Activated T-helper 2 cell treated with anti-CD3 and anti-CD28 coated beads, Interferon-gamma antibody, Interleukin-2, Interleukin-4, amounts not matched to agents 10 μg/mL and 5 μg/mL and 100 μg/mL, durations not matched to agents 14 hours and 24 hours and 36 hours (primary cell): ENCODE measurements at places on chromosomes 4 and X.

GRCh38 chr4:94762326-94762725 is 4.6 kb downstream of the BMPR1B start:
- H3K27ac ChIP-seq, result no peak overlapping the region
- H3K4me1 ChIP-seq, result peaks cover 5% of the 10 kb centered on the region
- H3K36me3 ChIP-seq, result no peaks in the 10 kb centered on the region
- peaks cover 39% of the 10 kb centered on the region for H3K27me3 ChIP-seq

DNA sequence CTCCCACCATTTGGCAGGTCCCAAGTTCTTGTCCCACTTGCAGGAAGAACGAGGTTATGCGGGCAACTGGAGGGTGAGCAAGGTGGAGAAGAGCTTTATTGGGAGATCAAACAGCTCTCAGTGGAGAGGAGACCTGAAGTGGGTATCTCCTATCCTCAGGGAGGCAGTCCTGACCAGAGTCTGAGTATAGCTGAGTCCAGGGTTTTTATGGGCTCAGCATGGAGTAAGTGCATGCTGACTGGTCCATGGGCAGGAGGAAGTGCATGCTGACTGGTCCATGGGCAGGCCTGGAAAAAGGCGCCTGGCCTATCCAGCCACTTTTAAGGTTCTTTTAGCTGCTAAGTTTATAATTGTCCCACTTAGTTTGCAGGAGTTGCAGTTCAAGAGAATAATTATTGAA is 7.4 kb upstream of the HNRNPD start:
- H3K4me1 ChIP-seq, result peaks cover 5% of the 10 kb centered on the region
- H3K4me3 ChIP-seq, result no peak overlapping the region
- no peak for DNase-seq
- H3K27me3 ChIP-seq, result peaks cover 7% of the 10 kb centered on the region

GRCh38 chrX:6890544-6891261 is 256.8 kb upstream of the STS start:
- H3K4me3 ChIP-seq, result no peak overlapping the region

DNA sequence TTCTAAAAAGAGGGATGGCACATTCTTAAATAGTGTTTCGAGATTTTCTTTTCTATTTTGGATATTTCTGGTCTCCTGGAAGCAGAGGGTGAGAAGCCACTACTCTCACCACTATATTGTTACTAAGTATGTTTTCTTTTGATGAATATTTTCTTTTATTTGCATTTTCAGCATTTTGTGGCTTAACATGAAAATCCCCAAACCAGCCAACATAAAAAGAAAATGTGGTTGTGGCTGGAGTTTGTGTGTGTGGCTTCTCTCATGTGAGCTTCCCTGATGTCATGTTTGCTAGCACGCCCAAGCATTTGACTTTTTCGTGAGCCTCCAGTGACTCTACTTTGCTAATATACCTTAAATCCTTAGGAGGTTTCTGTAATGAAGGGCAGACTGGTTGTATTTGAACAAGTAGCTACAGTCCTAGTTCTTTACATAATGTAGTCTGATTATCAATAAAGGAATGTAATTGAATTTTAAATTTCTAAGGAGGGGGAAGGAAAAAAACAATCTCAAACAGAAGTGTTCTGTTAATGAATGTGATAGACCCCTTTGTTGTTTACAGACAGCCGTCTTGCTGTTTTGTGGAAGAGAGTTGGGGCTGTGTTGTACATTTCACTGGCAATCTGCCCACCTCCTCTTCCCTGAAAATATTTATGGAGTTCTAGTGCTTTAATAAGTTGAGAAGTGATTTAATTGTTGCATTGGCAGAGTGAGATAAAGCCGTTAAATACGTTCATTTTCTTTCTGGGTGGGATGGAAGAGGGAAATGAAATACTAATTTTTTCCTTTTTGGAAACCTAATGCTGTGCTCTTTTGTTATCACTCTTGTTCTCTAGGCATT is 114.6 kb downstream of the ARHGAP10 start:
- H3K4me1 ChIP-seq, result peaks cover 16% of the 10 kb centered on the region
- H3K4me3 ChIP-seq, result no peak overlapping the region
- DNase-seq, result no peak
- H3K27me3 ChIP-seq, result no peaks in the 10 kb centered on the region
